ENCODE measurements at places on chromosomes 2 and 18.

DNA sequence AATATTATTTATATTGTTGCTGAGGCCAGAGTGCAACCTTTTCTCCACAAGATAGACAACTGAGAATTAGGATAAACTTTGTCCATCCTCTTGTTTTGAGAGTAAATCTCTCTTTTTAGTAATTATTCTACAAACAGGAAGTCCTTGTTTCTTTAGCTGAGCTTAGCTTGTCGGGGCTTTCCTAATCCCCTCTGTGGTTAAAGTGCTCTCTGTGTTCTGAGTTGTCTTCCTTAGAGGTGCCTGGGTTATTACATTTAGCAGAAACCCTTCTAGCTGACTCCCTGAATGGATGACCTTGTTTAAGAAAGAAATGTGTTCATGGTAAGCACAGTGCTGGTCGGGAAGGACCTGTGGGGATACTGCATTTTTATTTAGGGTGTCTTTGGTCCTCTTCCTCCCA is 12.7 kb downstream of the USP39 start:
- no peak for DNase-seq

DNA sequence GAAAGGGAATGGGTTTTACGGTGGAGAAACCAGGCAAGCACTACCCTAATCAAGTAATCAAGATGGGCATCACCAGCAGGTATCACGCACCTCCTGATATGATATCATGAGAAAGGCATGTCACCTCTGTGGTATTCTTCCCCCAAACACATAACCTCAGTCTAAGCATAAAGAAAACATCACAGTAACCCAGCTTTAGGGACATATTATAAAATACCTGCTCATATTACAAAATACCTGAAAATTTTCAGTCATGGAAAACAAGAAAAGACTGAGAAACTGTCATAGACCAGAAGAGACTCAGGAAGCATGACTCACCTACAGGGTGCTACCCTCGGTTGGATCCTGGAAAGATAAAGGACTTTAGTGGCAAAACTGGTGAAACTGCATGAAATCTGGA is 30.5 kb downstream of the GCKR start:
- DNase-seq: peak; percentile 17

GRCh38 chr2:16765356-16765755 is 99.7 kb upstream of the CYRIA start:
- no peak for DNase-seq

DNA sequence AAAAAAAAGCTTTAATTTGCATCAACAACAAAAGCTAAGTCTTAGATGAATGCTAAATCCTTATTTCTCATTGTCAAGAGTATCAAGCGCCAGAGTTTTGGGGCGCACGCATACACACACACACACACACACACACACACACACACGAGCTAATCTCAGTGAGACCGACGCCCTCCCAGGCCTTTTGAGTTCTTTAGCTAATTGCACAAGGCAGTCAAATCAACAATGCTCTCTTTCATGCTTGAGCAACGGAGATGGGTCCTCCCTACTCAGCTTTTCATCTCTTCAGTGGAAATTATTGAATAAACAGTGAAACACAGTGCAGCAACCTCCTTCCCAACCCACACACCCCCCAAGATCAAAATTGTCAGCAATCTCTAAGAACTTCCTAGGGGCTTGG is 19.2 kb downstream of the GKN1 start:
- DNase-seq: no peak

DNA sequence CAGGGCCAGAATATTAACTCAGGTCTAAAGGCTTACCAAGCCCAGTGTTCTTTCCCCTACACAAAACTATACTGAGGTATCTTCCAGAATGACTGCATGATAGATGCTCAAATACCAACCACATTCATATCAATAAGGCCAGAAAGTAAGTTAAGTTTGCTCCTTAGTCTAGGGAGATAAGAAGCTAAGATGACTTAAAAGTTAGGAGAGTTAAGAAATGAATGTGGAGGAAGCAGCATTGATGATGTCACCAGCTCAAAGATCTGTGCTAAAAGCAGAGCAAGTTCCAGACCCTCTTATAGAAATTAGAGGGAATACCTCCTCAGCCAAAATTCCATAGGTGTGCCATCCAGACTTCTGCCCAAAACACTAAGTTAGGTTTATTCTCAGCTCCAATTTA is 6.1 kb downstream of the PPP4R1 start:
- DNase-seq: peak; percentile 13

- DNase-seq: peak; percentile 83
Observed at GRCh38 chr2:196234672-196235071, 63.3 kb upstream of the STK17B start.

DNA sequence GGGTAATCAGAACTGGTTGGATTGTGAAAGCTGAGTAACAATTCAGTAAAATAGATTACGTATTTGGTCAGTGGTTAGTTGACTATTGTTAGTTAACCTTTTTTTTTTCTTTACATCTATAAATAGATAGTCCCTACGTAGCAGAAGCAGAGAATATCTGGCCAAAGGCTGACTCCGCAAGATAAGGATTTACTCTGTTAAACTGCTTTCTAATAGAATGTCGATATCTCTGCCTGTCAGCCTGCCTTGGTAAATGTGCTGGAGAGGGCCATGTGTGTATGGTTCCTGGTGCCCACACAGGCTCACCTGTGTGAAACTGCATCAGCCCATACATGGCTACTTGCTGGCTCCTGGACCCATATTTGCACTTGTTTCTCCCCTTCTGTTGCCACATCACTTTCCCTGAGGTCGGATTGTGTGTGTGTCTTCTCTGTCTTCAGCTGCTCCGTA is 94.4 kb downstream of the CRIM1 start:
- peak; percentile 69 for DNase-seq

- peak; percentile 28 for DNase-seq
Observed at GRCh38 chr2:40199771-40200170, 252.1 kb downstream of the SLC8A1 start.

GRCh38 chr2:104852090-104852666 is 1.7 kb upstream of the POU3F3 start:
- DNase-seq: no peak

GRCh38 chr2:149155196-149155969 is 116.9 kb downstream of the LYPD6B start:
- DNase-seq: no peak

GRCh38 chr2:10709290-10709939 is 12.0 kb upstream of the ATP6V1C2 start:
- peak; percentile 42 for DNase-seq

- no peak for DNase-seq
Observed at GRCh38 chr18:58787536-58788149, 77.0 kb upstream of the ZNF532 start.

DNA sequence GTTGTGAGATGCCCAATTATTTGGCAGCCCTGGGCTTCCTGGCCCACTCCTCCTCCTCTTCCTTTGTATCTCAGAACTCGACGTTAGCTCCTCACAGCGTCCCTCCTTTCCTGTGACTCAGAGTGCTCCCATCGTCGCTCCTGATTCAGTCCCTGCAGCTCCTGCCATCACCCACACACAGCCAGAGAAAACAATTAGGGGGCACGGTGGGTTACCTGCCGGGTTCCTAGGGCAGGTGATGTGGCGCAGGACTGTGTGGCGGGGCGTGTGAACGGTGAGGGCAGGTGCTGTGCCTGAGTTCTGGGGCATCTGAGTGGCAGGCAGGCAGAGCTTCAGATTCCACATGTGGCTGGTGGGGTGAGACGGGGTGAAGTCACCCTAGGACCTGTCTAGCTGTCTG is 42.6 kb downstream of the GLI2 start:
- peak; percentile 36 for DNase-seq

DNA sequence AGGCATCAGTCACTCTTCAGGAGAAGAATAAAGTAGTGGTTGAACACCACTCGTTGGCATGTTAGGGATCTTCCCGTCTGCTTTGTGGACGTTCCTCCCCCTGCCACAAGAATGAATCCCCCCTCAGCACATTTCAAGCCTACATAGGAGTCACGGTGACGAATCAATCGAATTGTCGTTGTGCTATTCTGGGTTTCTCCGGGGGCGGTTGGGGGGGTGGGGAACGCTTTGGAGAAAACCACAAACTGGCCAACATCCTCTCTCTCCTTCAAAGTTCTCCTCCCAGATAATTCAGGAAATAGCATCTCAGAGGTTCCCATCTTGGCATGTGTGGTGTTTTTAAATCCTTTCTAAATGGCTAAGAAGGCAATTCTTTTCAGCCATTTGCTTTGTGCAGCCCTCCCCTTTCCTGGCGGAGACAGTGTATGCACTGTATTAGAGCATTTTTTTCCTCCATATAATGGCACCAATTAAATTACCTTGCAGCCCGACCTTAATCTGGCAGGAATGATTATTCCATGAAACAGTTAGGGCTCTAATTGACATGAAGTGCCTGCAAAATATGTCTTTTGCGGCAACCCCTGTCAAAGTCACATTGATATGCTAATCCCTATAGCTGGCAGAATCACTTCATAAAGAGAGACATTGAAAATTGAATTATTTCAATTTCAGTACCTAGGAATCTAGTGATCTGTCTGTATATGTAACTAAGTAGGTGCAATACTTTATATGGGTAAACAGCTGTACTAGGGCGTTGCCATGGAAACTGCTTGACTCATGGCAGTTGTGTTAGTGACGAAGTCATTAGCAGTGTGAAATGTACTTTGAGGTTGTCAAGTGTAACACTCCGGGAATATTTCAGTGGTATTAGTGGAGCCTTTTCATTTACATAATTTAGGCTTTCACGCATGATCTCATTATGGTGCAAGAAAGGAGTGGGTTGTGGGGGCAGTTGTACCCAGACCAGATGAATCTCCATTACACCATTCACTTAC is 323.4 kb upstream of the SLC14A2 start:
- DNase-seq: peak; percentile 37

- DNase-seq: no peak
Observed at GRCh38 chr2:206979922-206980321, 40.6 kb downstream of the CPO start.

DNA sequence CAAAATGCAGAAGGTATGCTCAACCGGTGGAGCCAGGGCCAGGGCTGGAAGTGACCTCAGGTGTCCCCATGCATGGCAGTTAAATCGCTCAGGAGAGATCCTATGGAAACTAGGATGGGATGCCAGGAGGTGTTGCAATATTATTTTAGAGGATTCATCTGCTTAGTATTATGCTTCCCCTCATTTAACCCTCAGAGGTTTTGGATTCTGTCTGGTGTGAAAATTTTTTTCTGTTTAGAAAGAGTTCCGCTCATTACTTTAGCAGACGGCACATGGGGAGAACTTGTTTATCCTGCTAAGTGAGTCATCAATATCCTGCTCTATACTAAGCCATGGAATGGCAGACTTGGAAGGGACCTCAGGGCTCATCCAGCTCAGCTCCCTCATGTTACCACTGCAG is 42.5 kb downstream of the TRIB2 start:
- DNase-seq: peak; percentile 85

- DNase-seq: no peak
Observed at GRCh38 chr2:20196657-20197161, 28.2 kb downstream of the SDC1 start.

- DNase-seq: no peak
Observed at GRCh38 chr2:144374163-144374661, 145.7 kb downstream of the ZEB2 start.

DNA sequence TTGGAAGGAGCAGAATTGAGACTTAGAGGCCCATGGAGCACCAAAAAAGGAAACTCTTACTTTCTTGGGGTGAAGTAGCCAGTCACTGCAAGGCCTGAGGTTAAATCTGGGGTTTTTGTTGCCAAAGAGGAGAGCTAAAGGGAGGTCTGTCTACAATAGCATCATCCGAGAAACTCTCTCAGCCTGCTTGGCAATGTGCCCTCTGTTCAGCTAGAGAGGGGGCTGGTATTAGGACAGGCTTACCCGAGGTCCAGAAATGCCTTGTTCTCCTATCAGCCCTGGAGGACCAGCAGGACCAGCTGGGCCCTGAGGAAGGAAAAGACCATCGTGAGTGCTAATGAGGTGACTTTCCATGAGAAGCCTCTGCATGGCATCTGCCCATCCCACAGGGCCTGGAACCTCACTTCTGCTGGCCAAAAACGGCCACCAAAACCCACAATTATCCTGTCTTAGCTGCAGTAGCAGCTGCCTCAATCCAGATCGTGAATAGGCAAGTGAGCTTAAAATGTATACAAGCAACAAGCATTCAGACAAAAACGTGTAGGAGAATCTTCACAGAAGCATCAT is 61.6 kb downstream of the COL6A3 start:
- DNase-seq: peak; percentile 27

DNA sequence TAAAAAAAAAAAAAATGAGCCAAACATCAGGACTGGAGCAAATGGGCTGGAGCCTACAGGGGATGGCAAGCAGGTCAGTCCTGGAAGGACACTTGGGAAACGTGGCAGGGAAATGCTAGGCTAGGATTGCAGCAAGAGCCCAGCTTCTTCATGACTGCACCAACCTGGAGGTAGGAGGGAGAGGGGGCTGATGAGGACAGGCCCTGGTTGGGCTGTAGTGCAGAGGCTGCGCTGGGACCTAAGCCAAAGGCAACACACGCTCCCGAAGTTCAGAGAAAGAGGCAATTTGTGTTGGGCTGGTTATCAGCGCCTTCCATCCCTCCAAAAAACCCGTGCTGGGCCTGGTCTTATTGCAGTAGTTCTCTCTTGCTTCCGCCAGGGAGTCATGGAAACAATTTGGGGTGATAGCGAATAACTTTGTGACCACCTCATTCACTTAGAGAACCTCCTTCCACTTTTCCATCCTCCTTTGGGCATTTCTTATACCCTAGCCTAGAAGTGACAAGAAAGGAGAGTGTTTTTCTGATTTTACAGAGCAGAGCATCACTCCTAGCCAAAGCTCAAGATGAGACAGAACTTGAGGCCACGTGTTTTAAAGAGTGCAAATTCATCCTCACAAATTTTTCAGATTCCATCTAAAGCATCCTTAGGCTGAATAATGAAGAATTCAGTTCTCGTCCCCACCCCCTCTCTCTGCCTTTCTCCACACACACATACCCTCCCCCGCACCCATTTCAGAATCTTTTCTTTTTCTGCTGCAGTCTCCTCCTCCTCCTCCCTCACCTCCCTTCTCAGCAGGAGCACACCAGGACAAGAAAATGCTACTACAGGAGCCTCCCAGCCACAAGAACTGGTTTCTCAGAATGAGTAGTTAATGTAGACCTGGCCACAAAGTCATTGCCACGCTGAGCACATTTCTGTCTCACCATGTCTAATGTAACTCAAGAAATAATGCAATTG is 82.5 kb upstream of the STPG4 start:
- DNase-seq: peak; percentile 86

GRCh38 chr2:187971893-187972292 is 319.8 kb upstream of the GULP1 start:
- DNase-seq: no peak

GRCh38 chr2:228876276-228876675 is 394.8 kb downstream of the PID1 start:
- no peak for DNase-seq

DNA sequence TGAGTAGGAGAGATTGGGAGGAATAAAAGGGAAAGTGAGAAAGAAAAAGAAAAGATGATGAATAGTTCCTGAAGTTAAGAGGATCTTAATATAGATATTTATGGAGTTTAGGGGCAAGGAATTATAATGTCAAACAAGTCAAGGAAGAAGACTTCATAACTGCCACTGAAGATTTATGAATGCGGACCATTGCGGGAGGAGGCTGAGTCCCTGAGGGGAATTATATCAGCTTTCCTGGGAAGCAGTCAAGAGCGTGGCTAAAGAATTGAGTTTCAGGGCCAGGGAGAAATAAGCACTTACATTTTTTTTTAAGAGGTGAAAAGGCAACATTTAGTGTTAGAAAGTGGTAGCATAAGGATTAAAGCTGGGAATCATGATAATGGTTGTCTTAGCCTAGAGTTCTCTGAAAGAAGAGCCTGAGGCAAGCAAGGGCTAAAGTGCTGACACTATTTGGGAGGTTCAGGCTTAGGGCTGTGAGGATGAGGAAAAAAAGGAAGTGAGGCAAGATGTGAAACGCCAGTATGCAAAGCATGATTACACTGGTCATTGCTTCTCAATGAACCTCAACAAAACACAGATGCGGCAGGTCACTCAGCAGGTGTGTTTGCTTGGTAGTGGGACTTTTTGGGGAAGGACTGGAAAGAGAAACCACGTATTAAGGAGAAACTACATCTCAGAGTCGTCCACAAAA is 217.1 kb downstream of the SLC4A3 start:
- no peak for DNase-seq
